Activated naive CD8-positive, alpha-beta T cell treated with anti-CD3 and anti-CD28 coated beads, Interleukin-2, amount 10 ng/mL, durations not matched to agents 7 days and 5 days (primary cell): ENCODE measurements at places on chromosomes 5 and 9. TPM values are rescaled to one million over a fixed set of nuclear protein-coding genes. Genes with fewer than 3 reads are reported as not detected.

The TRPM3 gene
- not detected for total RNA-seq

The FBP2 gene
- not detected for total RNA-seq

The MEGF10 gene
- total RNA-seq = not detected

The MSX2 gene
- not detected for total RNA-seq

The ADAMTS13 gene
- 3.2 TPM for total RNA-seq

The ALDH1A1 gene
- 1.3 TPM for total RNA-seq

The CYLC2 gene
- not detected for total RNA-seq

The LCP2 gene
- total RNA-seq = 444 TPM

The RNF180 gene
- total RNA-seq = not detected

The NDUFA8 gene
- total RNA-seq = 36.7 TPM

The STING1 gene
- total RNA-seq = 68.4 TPM

The SPAAR gene
- total RNA-seq = not detected

The ZNF883 gene
- total RNA-seq = 1.1 TPM

The IL4 gene
- not detected for total RNA-seq

The WDR31 gene
- total RNA-seq = 1.00 TPM

The ARSI gene
- not detected for total RNA-seq

The KCNMB1 gene
- not detected for total RNA-seq

The KIF12 gene
- total RNA-seq = not detected

The TAS2R1 gene
- not detected for total RNA-seq

The C8G gene
- 1.5 TPM for total RNA-seq

The ARL15 gene
- 12.2 TPM for total RNA-seq

The OR1Q1 gene
- total RNA-seq = not detected

The ANKRD31 gene
- total RNA-seq = 0.51 TPM

The NR6A1 gene
- 0.06 TPM for total RNA-seq

The CTSV gene
- total RNA-seq = 0.45 TPM

The PCDHGA11 gene
- total RNA-seq = 0.08 TPM

The HTR4 gene
- total RNA-seq = not detected

The TMC1 gene
- total RNA-seq = not detected

The SLC34A3 gene
- total RNA-seq = not detected

The MLLT3 gene
- 112 TPM for total RNA-seq

The EQTN gene
- not detected for total RNA-seq

The FCN2 gene
- total RNA-seq = not detected

The CDC25C gene
- 11.9 TPM for total RNA-seq

The SARDH gene
- 1.6 TPM for total RNA-seq

The DOLPP1 gene
- 21.6 TPM for total RNA-seq

The PHF24 gene
- total RNA-seq = not detected

The KIF27 gene
- 3.6 TPM for total RNA-seq

The ANKRD55 gene
- total RNA-seq = 0.71 TPM

The GRM6 gene
- not detected for total RNA-seq

The NPR2 gene
- 13.7 TPM for total RNA-seq

The SAXO1 gene
- 0.42 TPM for total RNA-seq

The PCDHB13 gene
- total RNA-seq = not detected

The MTMR12 gene
- total RNA-seq = 32.2 TPM

The PCDHGA7 gene
- 0.28 TPM for total RNA-seq

The CDC20B gene
- 0.48 TPM for total RNA-seq

The FRRS1L gene
- total RNA-seq = not detected

The CENPP gene
- 20.6 TPM for total RNA-seq

The FOXD4L5 gene
- 0.43 TPM for total RNA-seq

The FBXL7 gene
- total RNA-seq = not detected

The PCDHA11 gene
- total RNA-seq = not detected

The DRD1 gene
- total RNA-seq = not detected

The GADD45G gene
- total RNA-seq = 8.9 TPM

The MVB12B gene
- total RNA-seq = 33.5 TPM

The ZDHHC11 gene
- total RNA-seq = 12.8 TPM

The F2RL2 gene
- total RNA-seq = not detected

The NUTM2G gene
- total RNA-seq = not detected

The PCDHB11 gene
- not detected for total RNA-seq
